A172 (cell line): ENCODE measurements at places on chromosomes 3 and 15. TPM values are rescaled to one million over a fixed set of nuclear protein-coding genes. Genes with fewer than 3 reads are reported as not detected.

Gene VIPR1
- not detected in 2 replicates for total RNA-seq

GRCh38 chr15:80476036-80476435 lies 71.9 kb downstream of the ARNT2 start:
- no peak for DNase-seq

DNA sequence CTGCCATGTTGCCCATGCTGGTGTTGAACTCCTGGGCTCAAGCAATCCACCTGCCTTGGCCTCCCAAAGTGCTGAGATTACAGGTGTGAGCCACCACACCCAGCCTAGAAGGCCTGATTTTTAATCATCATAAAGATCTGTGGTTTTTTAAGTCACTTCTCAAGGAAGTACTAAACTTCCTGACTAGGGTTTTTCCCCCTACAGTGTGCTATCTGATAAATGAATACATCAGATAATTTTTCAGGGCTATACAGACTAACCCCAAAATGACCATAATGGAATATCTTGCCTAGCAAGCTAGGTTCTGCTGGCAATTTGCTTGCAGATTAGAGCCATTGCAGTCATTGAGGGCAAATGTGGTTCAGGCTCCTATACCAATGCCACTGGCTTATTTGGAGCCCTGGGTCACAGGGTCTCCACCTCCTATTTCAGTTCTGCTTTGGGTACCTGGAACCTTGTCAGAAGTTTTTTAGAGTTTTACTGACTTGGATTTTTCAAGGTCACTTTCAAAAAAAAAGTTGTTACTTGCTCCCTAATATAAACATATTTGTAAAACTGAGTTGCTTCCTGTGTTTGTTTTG lies 80.8 kb downstream of the SLC49A4 start:
- no peak for DNase-seq

Gene ZMYND10
- total RNA-seq = 0.09 and 0.62 TPM in 2 replicates

DNA sequence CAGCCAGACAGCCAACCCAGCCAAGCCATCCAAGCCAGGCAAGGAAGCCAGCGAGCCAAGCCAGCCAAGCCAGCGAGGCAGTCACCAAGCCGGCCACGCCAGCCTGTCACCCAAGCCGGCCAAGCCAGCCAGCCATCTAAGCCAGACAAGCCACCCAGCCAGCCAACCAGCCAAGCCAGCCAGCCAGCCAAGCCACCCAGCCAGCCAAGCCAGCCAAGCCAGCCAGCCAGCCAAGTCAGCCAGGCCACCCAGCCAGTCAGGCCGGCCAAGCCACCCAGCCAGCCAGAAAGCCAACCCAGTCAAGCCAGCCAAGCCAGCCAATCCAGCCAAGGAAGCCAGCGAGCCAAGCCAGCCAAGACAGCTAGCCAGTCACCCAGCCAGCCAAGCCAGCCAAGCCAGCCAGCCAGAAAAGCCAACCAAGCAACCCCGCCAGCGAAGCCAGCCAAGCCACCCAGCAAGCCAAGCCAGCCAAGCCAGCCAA lies 201.2 kb downstream of the GOLGA6L6 start:
- peak; percentile 18 for DNase-seq

- no peak for DNase-seq
These were observed 38.7 kb downstream of the ZBTB38 start for GRCh38 chr3:141407047-141407446.

DNA sequence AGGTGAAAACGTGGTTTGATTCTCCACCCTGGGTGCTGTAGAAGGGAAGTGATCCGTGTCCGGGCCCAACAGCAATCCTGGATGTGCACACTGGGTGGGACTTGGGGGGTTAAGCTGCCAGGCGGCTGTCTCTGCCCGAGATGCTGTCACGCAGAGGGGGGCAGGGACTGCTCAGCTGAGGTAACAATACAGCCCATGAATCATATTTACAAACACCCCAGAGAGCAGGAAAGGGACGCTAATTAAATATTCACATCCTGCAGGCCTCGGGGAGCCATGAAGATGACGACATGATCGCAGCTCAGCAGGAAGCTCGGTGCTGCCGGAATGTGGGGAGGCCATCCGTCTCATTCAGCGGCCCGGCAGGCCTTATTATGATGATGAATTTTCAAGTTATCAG lies 17.9 kb upstream of the CRABP1 start:
- peak; percentile 81 for DNase-seq

DNA sequence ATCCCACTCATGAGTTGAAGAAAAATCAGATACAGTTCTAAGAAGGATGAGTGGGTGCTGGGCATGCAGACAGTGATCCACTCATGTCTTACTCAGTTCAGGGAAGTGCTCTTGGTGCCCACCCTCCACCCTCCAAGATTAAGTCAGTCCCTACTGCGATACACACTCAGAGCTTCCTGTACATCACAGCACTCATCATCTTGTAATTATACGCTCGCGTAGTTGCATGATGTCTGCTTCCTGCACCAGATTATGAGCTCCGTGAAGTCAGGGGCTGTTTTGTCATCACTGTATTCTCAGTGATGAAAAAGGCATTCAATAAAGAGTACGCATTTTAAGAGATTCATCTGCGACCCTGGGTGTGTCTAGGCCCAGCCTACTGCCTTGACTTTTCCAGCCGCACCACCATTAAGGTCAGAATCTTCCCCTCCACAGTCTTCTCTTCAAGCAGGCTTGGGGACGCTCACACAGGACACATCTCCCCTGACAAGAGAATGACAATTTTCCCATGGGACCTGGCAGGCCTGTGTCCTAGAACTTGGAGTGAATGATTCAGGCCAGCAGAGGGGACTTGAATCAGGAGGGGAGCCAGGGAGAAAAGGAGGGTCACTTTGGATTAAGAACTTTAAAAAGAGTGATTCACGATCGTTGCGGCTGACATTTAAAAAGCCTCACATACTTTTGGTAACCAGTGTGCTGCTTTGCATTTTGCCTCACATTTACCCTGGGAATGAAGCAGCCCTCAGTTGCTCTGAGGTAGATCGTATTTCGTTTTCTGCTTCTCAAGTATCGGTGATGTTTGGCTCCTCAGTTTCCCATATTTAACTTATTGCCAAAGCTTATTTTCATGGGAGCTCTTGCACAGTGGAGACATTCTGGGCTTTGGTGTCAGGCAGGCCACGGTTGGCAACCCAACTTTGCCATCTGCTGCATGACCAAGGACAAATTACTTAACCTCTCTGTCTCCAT lies 7.9 kb upstream of the PDE8A start:
- no peak for DNase-seq

- DNase-seq = no peak
These were observed 62.3 kb upstream of the TNFAIP8L3 start for GRCh38 chr15:51156957-51157356.

Gene MAGEF1
- total RNA-seq = 83.9 and 109 TPM in 2 replicates

DNA sequence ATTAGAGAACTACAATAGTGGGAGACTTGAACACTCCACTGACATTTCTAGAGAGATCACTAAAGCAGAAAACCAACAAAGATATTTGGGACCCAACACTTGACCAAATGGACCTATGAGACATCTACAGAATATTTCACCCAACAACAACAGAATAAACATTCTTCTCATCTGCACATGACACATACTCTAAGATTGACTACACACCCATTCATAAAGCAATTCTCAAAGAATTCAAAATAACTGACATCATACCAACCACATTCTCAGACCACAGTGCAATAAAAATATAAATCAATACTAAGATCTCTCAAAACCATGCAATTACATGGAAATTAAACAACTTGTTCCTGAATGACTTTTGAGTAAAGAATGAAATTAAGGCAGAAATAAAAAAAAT lies 473.7 kb downstream of the LPP start:
- DNase-seq = peak; percentile 85

DNA sequence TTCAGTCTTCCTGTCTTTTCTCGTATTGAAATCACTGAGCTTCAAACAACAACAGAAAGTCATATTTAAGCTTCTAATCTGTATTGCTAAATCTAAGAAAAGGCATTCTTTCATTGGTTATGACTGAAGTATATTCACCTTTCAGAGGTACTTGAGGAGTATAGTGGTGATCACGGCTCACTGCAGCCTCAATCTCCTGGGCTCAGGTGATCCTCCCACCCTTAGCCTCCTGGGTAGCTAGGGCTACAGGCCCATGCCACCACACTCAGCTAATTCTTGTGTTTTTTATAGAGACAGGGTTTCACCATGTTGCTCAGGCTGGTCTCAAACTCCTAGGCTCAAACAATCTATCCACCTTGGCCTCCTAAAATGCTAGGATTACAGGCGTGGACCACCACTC lies 38.7 kb downstream of the WDR49 start:
- DNase-seq = no peak

- no peak for DNase-seq
These were observed 82.2 kb upstream of the GOLGA8B start for GRCh38 chr15:34665498-34666116.

- peak; percentile 64 for DNase-seq
These were observed 319.8 kb upstream of the UMPS start for GRCh38 chr3:124410471-124410870.

Gene NDN
- total RNA-seq = not detected in 2 replicates

Gene AP3B2
- 0.09 and 0.29 TPM in 2 replicates for total RNA-seq

DNA sequence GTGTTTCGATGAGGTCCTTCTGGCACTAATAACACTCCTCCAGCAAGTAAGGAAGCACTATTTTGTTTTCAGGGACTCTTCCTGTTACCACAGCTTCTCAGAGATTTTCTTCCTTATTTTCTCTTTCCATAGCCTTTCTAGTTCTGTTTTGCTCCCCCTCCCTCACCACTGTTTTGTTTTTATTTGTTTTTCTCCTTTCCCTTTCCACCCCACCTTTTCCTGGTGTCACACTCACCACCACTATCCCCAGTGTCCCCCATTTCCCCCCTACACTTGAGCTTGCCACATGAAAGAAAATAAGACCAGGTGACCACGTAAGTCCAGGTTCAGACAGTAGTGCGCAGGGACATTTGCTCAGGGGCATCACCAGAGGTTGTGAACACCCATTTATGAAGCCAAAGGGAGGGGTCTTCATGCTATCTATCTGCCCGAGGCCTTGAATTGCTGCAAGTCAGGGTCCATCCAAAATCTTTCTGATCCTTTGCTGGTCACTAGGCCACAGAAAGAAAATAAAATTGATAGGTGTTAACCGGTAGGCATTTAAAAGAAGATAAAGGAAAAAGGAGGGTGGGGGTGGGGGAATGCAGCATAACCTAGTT lies 1.4 kb upstream of the RFTN1 start:
- DNase-seq = no peak

GRCh38 chr15:101037090-101037830 lies 118.1 kb downstream of the LRRK1 start:
- no peak for DNase-seq

Gene LYSMD2
- 25.9 and 27.3 TPM in 2 replicates for total RNA-seq

GRCh38 chr3:71462586-71462985 lies 120.9 kb downstream of the FOXP1 start:
- DNase-seq = no peak

DNA sequence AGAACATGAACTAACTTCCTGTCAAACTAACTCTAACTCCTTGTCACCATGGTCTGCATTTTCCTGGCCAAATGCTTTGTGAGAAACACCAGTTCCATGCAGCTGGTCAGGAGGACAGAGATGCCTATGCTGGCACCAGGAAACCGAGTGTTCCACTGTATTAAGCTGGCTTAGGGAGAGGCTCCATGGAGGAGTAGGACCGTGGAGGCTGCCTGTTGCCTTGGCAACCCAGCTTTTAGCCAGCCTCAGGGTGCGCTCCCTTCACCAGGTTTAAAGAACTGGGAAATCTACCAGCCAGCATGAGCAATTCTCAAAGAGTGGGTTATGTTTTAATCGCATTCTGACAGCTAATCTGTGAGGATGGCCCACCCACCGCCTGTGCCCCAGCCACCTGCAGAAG lies 394.1 kb downstream of the OCA2 start:
- no peak for DNase-seq

DNA sequence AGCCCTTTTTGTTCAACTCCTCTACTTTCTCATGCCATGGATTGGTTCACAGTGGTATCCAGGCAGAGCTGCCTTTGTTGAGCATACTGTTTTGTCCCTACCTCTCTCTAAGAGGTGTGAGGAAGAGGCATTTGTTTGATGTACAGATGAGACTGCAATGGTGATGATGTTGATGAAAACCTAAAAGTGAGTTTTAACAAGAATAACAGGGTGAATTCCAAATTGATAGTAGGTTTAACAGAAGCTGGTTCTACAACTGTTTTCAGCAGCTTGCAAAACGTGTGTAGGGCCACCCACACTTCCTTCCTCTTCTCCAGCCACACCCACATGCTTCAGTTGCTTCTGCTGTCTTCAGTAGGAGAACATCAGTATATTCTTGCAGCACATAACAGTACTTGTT lies 10.2 kb downstream of the SNRK start:
- no peak for DNase-seq

DNA sequence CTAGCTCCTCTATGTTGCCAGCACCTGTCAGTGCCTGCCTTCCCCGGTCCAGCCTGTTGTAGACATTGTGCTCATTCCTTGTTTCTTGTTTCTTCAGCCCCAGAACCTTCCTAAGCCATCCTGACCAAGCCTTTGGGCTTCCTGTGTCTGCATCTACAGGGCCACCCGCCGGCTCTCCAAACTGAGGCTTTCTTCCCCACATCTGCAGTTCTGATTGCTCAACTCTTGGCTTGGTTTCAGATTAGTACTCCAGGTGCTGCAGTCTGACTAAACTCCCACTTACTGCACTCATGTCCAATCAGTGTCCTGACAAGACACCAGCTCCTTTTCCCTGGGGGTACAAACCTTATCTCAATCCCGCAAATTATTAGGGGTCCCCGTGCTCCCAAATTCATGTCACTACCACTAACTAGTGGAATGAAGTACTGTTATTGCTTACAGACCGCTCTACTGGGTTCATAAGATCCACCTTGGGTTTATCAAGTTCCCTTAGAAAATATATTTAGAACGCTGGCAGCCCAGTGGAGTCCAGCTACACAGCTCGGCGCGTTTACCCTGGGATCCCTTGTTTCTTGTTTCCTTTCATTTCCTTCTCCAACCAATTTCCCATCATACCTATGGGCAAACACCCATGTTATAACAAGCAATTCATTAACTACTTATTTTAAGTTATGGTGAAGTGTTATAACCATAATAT lies 114.2 kb upstream of the TJP1 start:
- DNase-seq = no peak

GRCh38 chr15:51076524-51077220 lies 18.0 kb downstream of the TNFAIP8L3 start:
- DNase-seq = no peak

- no peak for DNase-seq
These were observed 65.0 kb downstream of the CLDN11 start for GRCh38 chr3:170483485-170484262.

DNA sequence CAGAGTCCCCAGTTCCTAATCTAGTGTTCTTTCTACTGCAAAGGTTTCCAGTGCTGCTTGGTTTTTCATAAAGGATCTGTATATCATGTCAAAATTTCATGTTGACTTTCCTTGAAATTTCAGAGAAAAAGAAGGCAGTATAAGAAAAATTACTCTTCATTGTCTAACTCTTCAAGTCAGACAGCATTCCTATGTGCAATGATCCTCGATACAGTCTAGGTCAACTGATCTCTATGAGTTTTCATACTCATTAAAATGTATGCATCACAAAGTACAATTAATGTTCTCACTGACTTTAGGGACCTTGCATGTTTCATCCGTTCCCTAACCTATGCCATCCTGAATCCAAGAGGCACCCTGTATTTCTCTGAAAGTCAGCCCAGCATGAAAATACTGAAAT lies 317.3 kb downstream of the ZBTB20 start:
- DNase-seq = no peak
